GM23248 (cell line): ENCODE measurements at places on chromosomes 1 and 21.

- no peak for DNase-seq
Measured at GRCh38 chr1:37761416-37762095, 3.4 kb downstream of the EPHA10 start.

DNA sequence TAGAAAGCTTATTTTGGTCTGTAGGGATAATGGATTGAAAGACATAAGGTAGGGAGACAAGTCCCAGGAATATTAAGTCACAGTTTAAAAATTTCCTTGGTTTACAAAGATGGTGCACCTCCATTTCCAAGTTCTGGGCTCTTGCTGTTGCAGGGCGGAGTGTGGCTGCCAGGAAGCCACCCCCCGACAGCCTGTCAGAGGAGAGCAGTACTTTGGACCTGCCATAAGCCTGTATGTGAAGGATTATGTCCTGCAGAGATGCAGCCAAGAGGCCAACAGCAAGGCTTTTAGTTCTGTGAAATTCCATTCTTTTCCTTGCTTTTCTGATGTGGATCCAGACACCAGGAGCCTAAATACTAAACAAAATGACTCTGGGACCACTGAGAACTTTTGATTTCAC lies 31.9 kb upstream of the GTF2B start:
- DNase-seq, result no peak

DNA sequence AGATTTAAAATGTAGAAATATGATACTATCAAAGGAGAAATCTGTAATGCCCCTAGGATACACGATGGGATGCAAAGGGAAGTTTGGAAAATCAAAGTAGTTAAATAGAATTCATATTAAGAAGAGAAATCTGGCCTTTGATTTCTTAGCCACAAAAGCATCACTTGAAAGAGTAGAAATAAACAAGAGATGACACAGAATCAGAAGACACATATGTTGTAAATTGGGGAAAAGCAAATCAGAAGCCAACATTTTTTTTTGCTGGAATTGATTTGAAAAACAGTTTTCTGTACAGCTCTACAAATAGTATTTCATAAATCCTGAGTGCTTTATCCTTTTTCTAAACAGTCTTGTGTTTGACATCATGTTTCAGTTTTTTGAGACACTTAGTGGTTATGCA lies 12.4 kb upstream of the TNFSF18 start:
- no peak for DNase-seq

DNA sequence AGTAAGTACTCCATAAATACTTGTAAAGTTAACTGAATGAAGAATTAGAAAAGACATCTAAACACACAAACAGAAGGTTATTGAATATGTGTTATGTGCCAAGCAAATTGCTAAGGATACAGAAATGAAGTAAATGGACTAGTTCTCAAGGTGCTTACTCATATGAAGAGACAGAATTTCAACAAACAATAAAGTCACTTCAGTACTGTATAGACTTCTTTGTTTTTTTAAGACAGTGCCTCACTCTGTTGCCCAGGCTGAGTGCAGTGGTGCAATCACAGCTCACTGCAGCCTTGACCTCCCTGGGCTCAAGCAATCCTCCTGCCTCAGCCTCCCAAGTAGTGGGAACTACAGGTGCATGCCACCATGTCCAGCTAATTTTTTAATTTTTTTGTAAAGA lies 57.3 kb downstream of the SERBP1 start:
- DNase-seq, result no peak

GRCh38 chr1:17009706-17010105 lies 2.0 kb downstream of the ATP13A2 start:
- no peak for DNase-seq
